NCI-H1092 (cell line): ENCODE measurements at places on chromosomes 4 and X.

- no peak for DNase-seq
These were observed 37.5 kb downstream of the MTMR1 start for GRCh38 chrX:150730719-150731118.

GRCh38 chr4:79964400-79965211 is 108.4 kb downstream of the ANTXR2 start:
- DNase-seq: no peak

GRCh38 chrX:80841259-80841658 is 31.6 kb upstream of the BRWD3 start:
- no peak for DNase-seq

GRCh38 chr4:56870946-56871345 is 36.8 kb upstream of the REST start:
- peak; percentile 58 for DNase-seq

GRCh38 chr4:139484783-139485311 is 30.9 kb downstream of the RAB33B start:
- DNase-seq: no peak

DNA sequence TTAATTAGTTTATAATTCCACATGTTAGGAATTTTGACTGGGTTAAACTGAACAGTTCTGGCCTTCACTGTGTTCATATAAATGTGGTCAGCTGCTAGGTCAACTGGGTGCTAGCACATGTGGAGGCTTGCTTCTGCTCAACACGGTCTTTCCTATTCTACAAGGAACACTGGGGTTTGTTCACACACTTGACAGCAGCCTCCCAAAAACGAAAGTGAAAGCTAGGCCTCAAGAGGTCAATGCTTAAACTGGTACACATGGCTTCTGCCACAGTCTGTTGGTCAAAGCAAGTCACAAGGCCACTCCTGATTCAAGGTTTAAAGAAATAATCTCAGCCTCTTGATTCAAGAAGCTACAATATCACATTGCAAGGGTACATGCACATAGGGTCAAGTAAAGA is 126.5 kb downstream of the QDPR start:
- DNase-seq: no peak

DNA sequence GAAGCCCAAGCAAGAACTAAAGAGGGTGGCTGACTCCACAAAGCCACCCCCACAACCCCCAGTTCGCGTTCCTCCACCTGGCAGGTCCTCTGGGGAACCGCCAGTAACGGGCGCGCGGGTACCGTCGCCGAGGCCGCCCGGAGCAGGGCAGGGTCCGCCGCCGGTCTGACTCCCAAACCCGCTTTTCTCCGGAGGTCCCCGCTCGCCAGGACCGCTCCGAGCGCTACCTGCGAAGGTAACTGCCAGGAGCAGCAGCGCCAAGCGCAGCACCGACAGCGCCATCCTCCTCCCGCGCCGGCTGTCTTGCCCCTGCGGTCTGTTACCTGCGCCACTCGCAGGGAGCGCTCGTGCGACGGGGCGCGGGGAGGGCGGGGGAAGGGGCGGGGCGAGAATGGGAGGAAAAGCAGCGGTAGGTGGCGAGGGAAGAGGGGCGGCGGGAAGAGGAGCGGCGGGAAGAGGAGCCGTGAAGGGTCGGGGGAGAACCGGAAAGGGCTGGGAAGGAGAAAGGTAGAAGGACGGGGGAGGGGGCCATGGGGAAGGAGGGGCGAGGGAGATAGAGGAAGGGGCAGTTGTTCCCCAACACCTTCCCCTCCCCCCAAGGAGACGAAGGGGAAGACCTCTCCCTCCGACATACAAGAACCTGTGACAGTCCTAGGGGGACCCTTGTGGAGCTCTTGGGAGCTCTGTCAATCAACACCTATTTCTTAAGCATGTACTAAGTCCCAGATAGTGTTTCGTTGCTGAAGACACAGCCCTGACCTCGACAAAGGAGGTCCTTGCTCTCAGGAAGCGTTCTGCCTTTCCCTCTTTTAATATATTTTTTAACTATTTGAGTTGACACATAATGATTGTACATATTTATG is at the start of gene SPINK2:
Gene SPINK2 (minus strand): TSS at position 321 of the 863 bp plus-strand sequence. CDS start 39 bp downstream, at position 282.
- DNase-seq: no peak

DNA sequence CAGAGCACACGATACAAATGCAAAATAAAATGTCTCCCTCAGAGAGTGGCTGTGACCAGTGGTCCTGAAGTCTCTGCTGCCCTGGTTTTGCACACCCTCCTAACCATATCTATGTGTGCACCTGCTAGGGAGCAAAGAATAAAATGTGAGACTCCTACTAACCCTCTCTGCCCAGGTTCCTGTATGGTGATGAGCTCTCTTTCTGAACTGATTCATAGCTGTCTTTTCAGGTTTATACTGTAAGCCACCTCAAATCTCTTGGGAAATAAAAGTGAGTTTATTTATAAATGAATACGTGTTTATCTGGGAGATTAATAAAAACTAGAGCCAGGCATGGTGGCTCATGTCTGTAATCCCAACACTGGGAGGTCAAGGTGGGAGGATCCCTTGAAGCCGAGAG is 126.0 kb upstream of the RBPJ start:
- no peak for DNase-seq

GRCh38 chr4:74794382-74795010 is at the start of gene BTC:
Gene BTC, minus strand, starts transcription at chr4:74794523. Its CDS starts 198 bp downstream, at chr4:74794325.
- DNase-seq: no peak

DNA sequence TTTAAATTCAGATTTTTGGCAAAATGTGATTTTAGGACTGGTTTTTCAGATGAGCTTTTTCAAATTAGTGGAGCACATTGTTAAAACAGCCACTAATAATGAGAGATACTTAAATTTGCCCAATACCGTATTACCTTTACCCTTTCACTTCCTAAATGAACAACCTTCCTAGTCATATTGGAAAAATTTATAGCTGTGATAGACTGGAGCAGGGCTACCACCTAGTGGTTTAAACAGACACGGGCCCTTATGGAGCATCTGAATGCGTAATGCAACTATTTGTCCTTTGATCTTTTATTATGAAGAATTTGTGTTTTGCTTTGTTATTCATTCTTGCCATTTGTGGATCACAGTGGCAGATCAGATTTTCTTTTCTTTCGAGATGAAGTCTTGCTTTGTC is 72.7 kb downstream of the KDM6A start:
- no peak for DNase-seq

- no peak for DNase-seq
These were observed 576.2 kb upstream of the CT83 start for GRCh38 chrX:117038918-117039440.

GRCh38 chr4:180057299-180057721 is 2185.9 kb upstream of the TENM3 start:
- DNase-seq: no peak

- DNase-seq: no peak
These were observed 159.4 kb downstream of the OPHN1 start for GRCh38 chrX:68273887-68274286.

GRCh38 chr4:125115941-125116340 is 198.8 kb upstream of the FAT4 start:
- DNase-seq: no peak

DNA sequence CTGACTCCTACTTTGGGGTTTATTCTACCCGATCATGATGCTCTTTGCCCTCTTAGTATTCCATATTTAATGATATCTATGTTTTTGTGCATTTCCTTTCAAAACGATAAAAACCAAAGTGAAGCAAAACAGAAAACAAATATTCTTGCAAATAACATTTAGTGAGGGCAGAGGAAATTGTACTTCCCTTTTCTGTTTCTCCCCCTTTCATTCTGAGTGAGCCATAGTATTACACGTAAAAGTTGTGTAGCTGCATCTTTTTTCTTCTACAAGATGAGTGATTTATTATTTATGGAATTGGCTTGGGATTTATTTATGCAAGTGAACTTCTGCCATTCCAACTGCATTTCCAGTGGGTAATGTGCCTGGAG is 109.9 kb downstream of the AFF2 start:
- no peak for DNase-seq

DNA sequence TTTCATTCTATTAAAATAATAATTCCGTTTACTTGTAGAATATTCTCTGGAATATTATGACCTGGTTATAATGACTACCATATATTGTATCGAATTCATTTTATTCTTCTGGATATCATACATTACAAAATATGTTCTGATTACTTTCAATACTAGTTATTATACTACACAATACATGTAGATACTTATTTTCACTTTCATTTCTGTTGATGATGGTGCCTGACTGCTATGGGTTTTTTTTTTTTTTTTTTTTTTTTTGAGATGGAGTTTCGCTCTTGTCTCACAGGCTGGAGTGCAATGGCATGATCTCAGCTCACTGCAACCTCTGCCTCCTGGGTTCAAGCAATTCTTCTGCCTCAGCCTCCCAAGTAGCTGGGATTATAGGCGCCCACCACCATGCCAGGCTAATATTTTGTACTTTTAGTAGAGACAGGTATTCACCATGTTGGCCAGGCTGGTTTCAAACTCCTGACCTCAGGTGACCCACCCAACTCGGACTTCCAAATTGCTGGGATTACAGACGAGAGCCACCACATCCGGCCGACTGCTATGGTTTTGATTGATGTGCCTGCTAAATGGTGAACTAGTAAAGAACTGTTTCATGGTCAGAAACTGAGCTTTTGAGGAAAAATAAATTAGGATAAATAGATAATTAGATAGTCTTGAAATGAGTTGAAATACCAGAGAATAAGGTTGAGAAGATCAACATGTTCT is 39.5 kb downstream of the PCDH10 start:
- DNase-seq: no peak

- no peak for DNase-seq
These were observed 54.4 kb upstream of the RELL1 start for GRCh38 chr4:37740546-37740945.

- DNase-seq: no peak
These were observed 132.8 kb downstream of the PDGFC start for GRCh38 chr4:156838761-156839160.

DNA sequence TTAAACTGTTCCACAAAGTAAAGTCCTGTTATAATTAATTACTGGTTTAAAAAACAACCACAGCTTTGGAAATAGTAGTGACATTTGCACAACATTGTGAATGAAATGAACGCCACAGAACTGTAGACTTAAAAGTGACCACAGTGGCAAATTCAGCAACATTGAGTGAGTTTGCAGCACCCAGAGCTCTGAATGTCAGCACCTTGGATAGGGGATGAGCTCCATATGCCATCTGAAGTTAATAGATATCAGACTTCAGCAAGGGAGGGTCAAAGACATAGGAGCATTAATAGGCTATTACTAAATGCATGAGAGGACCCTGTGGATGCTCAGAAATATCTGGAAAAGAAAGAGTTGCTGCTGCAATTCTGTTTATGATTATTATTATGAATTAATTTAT is 55.3 kb upstream of the KCNIP4 start:
- no peak for DNase-seq

- no peak for DNase-seq
These were observed 4.4 kb upstream of the C4orf36 start for GRCh38 chr4:86896596-86896995.

GRCh38 chr4:122764821-122765215 is 32.3 kb downstream of the BBS12 start:
- no peak for DNase-seq

DNA sequence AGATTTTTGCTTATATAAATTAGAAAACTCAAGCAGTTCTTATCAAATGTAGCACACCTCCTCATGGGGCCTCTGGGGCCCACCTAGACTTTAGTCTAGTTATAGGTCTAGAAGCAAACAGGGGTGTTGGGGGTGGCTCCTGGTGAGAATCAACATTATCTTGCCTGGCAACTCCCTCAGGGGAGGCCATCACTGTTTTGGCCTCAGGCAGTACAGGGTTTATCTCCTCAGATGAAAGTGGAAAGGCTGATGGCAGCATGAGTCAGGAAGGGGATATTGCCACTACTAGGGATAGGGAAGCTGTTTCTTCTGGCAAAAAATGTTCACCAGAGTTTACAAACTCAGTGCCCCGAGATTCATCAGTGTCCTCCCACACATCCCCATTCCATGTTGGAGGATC is 232.4 kb upstream of the BMP3 start:
- no peak for DNase-seq

GRCh38 chr4:56424697-56425514 is 10.5 kb downstream of the PPAT start:
- no peak for DNase-seq

GRCh38 chrX:124342174-124342867 is 4.0 kb upstream of the SH2D1A start:
- DNase-seq: no peak

GRCh38 chrX:96906741-96907140 is 23.0 kb downstream of the RPA4 start:
- no peak for DNase-seq

GRCh38 chrX:108165383-108166111 is 74.0 kb downstream of the ATG4A start:
- DNase-seq: peak; percentile 3

DNA sequence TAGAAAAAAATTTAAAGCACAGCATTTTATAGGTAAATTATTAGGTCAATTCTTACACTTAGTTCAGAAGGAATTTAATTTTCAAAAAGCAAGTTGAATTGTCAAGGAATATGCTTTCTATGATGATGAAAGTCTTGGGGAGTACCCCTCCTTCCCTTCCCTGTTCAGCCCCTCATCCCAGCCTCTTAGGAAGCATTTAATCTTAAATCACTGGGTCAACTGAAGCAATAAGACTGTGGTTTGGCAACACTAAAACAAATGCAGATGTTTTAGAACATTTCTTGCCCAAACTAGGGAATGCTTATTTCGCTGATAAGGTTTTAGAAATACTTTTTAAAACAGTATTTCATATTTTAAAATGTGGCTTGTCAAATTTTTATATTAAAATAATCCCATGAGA is 19.1 kb upstream of the ARSJ start:
- no peak for DNase-seq

DNA sequence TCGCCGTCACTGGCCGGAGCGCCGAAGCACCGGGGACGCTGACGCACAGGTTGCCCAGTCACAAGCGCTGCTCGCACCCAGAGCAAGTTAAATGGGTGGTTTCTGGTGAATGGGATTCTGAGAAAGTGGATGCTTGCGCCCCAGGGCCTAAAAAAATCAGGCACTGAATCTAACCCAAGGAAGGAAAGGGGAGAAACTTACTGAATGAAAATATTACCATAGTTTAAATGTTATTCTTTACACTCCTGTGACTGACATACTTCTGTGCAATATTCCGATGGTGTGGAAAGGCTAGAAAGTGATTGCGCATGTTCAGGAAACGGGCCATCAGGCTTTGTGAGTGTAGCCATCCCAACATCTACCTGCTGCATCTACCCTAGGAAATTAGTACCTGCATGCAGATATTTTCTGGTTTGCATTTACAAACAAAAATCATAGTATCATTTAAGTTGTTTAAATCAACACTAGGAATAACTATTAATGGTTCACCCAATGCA is 838 bp upstream of the ABCG2 start:
- DNase-seq: no peak

DNA sequence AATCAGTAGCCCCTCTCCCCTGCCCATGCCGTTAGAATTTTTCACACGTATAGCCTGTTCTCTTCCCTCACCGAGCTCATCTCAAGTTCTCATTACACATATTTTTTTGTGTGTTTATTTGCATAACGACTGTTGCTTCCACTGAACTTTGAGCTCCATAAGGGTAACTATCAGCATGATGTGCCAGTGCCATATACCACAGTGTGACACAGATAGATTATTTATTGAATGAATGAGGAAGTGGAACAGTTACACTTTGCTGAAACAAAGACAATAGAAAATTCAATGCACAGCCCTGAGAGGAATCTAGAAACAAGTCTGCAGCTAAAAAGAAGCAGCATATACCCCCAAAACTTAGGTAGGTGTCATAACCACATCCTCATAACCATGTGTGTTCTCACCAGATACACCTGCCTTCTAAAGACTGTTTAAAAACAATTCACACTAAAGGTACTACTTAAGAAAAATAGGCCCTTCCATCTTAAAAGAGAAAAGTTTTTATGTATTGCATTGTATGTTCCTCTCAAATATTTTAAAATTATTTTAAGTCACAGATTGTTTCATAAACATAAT is 389.9 kb downstream of the PACRGL start:
- no peak for DNase-seq

- no peak for DNase-seq
These were observed 3.0 kb downstream of the LINC00632 start for GRCh38 chrX:140712413-140713173.
